ENCODE measurements at places on chromosomes 16 and 17.

DNA sequence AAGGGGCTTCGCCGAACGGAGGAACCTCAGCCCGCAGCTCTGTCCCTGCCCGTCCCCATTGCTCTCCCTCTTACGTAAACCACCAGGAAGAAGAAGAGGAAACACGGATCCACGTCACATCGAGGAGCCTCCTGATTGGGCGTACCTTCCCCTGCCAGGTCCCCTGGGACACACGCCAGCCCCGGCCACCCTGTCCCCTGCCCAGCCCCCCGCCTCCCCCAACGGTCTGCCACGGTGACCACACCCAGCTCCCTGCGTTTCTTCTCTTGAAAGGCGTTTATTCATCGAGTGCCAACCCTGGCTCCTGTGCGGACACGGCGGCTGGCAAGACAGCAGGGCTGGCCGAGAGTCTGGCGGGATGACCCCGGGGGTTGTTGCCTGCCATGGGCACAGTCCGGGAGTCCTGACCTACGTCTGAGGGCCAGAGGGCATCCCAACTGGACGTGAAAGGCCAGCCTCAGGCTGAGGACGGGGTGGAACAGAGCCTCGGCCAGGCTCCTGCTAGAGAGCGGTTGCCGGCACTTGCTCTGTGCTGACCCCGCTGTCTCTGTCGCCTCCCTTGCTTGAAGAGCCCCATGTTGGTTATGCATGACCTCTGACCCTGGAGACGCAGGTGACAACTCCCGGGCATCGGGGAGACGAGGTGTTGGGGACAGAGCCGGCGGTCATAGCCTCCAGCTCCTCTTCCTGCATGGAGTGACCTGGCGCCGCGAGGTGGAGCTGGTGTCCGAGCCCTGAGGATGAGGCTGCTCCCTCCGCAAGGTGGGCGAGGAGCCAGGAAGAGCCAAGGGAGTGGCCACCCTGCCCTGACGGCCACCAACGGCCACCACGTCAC, 40.5 kb upstream of the ACSF3 start:
- no peak for DNase-seq

DNA sequence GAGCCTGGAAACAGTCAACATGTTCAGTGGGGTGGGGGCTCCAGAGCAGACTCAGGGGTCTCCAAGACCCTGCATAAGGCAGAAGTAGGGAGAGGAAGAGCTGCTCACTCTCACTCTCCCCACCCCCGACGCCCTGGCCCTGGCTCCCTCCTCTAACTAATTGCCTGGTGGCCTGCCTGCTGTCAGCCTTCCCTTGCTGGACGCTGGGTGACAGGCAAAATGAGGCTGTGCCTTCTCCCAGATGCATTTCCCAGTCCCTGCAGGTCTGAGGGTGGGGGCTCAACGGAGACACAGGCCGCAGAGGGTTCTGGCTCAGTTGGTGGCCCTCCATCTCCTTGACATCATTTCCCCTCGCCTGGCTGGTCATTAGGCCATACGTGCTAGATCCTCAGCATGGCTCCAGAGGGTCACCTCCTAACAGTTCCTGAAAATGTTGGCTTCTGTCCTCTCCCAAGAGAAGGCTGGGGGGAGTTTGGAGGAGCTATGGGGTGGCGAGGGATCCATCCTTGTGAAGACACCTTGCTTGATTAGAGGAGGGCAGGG, 1.4 kb downstream of the FMNL1 start:
- DNase-seq, result no peak

DNA sequence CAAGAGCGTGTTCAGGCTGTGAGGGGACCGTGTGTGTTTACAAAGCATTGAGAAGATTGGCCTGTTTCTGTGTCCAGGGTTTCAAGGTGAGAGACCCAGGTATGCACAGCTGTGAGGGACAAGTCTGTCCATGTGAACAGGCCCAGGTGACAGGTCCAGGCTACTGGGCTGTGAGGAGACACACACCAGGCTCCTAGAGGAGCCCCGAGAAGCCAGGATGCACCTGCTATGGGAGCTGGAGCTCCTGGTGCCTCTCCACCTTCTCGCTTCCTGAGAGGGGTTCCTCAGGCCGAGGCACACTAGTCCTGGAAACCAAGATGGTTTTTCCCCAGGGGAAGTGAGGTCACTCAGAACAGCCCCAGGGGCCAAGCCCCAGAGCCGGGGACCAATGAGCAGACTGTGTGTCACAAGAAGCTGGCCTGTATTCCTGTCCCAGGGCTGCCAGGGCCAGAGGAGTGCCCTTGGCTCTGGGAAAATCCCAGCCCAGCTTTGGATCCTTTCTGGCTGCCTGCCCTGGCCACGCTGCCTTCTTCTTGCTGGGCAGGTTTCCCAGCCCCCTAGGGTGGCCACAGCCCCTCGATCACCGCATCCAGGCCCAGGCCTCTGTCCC, 153.4 kb upstream of the PLCG2 start:
- no peak for DNase-seq

DNA sequence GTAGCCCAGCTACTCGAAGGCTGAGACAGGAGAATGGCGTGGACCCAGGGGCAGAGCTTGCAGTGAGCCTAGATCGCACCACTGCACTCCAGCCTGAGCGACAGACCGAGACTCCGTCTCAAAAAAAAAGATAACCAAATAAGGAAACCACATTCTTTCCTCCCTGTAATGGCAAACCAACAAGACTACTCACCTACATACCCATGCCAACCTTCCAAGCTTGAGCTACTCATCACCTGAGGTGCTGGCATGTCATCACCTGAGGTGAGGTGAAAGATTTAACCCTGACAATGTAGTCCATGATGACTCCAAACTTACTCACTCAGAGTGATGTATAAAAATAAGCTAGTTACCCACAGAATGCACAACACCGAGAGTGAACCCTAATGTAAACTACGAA, 85.2 kb downstream of the SMG6 start:
- DNase-seq, result no peak

- no peak for DNase-seq
These were observed 242.1 kb upstream of the DYNLRB2 start for GRCh38 chr16:80298676-80299075.

GRCh38 chr17:10073941-10074340, 124.5 kb downstream of the GAS7 start:
- DNase-seq, result no peak

Data from esophagus squamous epithelium (tissue), 5 donors.